ENCODE measurements at places on chromosomes 2 and 18. TPM values are rescaled to one million over a fixed set of nuclear protein-coding genes. Genes with fewer than 3 reads are reported as not detected.

Gene TRIM54
- total RNA-seq: not detected

Gene NAT8
- not detected for total RNA-seq

Gene HRH4
- not detected for total RNA-seq

Gene GYPC
- 71.8 TPM for total RNA-seq

Data from myometrial cell (primary cell).